ENCODE measurements at places on chromosomes 16 and 17.
A peak's percentile ranks its signal among the peaks of the same experiment; 100 is the strongest.

- DNase-seq, result no peak
These were observed 1.7 kb upstream of the SPEM2 start for GRCh38 chr17:7423679-7424078.

DNA sequence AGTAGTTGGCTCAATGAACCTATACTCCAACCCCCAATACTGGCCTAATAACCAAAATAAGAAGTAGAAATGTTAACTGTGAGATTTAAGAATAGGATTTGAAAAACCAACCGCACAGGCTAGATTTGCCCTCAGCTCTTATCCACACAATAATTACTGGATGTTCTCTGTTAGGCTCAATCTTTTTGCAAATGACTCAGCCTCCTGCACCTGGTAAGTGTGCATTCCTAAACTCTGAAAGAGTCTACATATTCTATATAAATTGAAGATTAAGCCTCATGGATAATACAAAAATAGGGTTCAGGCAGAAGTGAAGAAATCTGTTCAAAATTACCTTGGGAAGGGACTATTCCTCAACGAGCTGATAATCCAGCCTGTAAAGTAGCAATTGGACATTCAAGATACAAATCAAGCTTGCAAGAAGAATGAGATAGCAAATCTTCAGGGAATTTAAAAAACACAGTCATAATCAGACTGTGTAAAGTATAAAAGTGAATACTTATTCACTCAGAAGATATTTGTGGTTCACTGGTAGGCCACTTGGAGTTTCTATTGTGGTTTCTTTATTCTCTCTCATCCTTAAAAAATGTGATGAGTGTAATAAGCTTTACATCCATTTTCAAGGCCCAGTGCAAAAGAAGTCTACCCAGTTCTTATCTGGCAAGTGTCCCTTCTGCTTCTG lies 931.9 kb upstream of the SOX9 start:
- DNase-seq, result no peak

GRCh38 chr17:28881533-28882056 lies 15.9 kb downstream of the FLOT2 start:
- DNase-seq, result no peak

DNA sequence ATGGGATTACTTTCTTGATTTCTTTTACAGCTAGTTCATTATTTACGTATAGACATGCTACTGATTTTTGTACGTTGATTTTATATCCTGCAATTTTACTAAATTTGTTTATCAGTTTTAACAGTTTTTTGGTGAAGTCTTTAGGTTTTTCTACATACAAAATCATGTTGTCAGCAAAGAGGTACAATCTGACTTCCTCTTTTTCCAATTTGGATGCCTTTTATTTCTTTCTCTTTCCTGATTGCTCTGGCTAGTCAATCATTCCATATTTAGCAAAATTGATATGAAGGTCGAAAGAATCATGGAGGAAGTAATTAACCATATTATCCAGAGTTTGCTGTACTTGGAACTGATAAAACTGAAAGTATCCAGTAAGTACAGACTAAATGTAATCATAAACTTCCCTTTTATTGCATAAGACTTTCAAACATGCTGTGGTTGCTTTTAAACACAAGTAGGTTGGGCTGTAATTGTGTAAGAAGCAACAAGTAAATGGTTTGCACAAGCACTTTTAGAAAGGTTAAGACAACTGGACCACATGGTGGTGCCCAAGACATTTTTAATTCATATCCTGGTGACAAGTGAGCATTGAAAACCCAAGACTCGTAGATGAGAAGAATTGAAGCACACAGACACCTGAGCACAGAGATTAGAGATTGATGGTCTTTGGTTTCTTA lies 8.4 kb downstream of the GDE1 start:
- DNase-seq, result no peak

GRCh38 chr17:60006160-60006559 lies 41.6 kb upstream of the RNFT1 start:
- no peak for DNase-seq

DNA sequence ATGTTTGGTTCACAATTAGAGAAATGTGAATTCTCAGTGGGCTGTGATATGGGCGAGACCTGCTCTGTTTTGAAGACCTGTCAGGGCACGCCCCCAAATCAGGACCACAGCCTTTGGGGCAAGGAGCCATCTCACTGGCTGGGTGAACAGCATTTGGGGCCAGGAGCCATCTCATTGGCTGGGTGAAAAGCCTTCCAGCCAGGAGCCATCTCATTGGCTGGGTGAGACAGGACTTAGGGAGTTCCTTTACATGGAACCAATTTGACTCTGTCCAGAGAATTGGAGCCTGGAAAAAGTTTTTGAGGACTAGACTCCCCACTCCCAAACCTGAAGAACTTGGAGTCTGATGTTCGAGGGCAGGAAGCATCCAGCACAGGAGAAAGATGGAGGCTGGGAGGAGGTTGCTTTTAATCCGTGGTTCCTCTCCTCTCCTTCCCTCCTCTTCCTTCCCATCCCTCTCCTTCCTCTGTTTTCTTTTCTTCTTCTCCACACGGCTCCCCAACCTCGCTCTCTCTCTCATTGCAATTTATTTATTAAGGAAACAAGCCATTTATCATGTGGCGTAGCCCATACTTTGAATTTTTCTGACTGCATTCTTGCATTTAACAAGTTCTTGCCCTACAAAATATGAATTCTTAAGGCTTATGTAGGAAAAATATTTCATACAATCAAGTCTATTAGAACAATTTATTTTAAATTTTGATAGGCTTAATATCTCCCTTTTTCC lies 19.7 kb downstream of the FOXL1 start:
- no peak for DNase-seq

DNA sequence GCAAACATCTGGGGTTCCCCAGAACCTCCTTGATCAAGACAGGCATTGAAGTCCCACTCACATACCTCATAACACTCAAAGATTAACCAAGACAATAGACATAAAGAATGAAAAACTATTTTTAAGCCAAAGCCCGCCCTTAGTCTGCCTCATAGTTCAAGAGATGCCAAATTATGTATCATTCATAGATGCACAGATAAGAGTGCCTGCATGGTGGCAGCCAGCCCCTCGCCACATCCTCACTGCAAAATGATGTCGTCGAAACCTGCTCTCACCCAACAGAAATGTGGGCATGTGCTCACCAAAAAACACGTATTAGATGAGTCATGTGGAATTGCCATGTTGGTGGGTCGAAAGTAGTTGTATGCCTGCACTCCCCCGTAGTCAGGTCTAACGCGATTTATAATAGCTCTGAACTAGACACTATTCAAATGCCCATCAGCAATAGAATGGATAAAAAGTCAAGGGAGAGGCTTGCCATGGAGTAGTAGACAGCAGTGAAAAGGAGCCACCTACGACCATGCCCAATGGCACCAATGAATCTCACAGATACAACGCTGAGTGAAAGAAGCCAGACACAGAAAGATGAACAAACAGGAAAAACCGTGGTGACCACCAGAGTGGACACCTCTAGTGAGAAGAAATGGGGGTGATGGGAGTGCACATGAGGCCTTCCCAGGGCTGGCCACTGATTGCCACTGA lies 64.8 kb downstream of the C16orf95 start:
- no peak for DNase-seq

DNA sequence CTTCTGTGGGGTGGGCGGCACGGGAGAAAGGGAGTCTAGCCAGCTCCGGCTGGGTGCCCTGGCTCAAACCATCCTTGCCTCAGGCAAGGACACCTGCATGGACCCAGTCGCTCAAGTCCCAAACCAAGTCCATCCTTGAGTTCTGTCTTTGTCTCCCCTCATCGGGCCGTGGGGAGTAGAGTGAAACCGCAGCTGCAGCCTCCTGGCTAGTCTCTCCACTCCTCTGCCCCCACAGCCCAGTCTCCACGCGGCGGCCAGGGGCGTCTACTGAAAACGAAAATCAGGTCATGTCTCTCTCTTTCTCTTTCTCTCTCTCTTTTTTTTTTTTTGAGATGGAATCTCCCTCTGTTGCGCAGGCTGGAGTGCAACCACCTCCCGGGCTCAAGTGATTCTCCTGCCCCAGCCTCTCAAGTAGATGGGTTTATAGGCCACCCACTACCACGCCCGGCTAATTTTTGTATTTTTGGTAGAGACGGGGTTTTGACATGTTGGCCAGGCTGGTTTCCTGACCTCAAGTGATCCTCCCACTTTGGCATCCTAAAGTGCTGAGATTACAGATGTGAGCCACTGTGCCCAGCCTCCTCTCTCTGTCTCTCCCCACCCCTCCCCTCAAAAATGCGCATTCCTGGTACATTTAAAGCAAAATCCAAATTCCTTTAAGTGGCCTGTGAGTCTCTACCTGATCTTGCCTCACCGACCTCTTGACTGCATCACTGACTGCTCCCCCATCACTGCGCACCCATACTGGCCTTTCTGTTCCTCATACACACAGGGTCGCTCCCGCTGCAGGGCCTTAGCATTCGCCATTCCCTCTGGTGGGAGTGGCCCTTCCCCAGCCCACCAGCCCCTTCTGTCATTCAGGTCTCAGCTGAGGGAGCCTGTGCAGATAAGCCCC lies 17.7 kb upstream of the RMI2 start:
- DNase-seq, result peak; percentile 77

All from naive B cell (primary cell).